Sigmoid colon (tissue), 7 donors: ENCODE measurements at places on chromosomes 2 and 18. TPM values are rescaled to one million over a fixed set of nuclear protein-coding genes. Genes with fewer than 3 reads are reported as not detected.

- no peak for DNase-seq
Measured at GRCh38 chr2:226050822-226051221, 651.3 kb downstream of the NYAP2 start.

DNA sequence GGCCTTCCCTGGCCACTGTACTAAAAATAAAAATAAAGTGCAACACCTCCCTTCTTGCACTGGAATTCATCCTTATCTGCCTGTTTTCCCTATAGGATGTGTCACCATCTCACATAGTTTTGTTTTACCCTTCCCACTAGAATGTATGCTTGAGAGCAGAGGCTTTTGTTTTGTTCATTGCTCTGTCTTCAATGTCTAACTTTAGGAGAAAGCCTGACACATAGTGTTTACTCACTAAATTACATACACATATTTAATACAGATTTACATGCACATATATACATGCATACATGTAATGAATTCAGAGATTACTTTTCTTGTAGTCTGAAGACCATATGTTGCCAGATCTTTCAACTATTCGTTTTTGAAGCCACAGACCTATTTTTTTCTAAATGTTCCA lies 23.0 kb downstream of the CD302 start:
- no peak for DNase-seq

GRCh38 chr2:205860885-205861284 lies 178.6 kb downstream of the NRP2 start:
- DNase-seq: no peak

DNA sequence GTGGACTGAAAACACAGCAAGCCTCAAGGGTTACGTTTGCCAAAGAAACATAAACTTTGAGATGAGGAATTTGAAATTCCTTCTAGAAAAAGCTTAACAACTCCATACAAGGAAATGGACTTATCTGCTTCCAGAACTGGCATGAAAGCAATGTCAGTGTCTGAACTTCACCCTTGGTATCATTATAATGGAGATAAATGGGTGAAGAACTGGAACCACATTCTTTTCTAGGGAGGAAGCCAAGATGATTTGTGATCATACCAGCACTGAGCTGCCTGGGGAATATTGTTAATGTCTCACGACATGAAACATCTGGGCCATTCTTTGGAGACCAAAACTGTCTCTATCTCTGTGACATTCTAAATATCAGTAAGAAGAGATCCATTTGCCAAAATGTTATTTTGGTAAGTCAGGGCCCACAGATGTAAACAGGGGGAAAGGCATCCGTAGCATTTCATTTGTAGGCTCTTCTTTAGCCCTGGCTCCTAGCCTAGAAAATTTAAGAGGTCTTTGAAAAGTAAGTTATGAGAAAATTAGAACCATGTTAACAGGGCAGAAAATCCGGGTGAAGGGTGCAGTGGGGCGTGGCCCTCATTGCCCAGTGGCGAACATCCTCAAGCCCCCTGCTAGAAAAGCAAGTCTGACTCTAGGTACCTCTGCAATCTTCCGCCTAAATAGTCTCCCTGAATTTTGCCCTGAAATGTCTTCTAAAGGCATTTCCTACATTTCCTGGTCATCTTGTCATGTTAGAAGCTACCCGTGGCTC lies 295.3 kb upstream of the EPAS1 start:
- DNase-seq: no peak

POTEE gene
- polyA plus RNA-seq: not detected
